ENCODE measurements at places on chromosomes 7 and 10.

GRCh38 chr10:62851442-62851841 is 35.3 kb upstream of the EGR2 start:
- DNase-seq, result no peak

DNA sequence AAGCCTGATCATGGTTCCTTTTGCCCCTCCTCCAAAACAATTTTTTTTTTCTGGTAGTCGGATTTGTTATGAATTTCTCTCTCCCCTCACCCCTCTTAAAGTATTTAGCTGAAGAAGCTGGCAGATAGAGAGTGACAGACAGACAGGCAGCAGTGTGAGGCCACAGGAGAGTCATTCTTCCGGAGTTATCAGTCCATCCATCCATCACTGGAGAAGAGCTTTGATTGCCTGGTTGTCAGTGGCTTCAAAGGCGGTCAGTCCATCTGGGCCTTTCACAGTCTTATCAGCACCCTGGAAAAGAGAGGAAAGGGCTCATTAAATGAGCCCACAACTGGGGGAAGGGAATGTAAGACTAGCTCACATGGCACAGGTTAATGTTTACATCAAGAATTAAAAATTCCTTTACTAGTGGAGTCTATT is 47.4 kb downstream of the MTPN start:
- no peak for DNase-seq

- DNase-seq, result no peak
Measured at GRCh38 chr10:126502441-126502840, 114.2 kb upstream of the ADAM12 start.

DNA sequence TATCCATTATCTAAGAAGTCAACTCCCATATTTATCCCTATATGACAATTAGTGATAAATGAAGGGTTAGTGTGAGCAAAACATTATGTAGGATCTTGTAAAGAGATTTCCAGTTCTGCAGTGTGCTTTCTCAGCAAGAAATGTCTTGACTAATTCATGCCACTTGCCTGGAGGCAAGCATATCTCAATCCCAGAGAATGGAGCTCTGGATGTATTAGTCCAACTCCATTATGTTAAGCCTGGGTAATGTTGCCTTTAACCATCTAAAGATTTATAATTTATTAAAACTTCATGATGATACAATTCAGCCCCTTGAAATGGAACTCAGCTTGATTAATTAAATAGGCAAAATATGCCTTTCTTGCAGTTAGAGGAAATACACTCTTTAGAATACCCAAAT is 1079.9 kb upstream of the LRRTM3 start:
- DNase-seq, result no peak

DNA sequence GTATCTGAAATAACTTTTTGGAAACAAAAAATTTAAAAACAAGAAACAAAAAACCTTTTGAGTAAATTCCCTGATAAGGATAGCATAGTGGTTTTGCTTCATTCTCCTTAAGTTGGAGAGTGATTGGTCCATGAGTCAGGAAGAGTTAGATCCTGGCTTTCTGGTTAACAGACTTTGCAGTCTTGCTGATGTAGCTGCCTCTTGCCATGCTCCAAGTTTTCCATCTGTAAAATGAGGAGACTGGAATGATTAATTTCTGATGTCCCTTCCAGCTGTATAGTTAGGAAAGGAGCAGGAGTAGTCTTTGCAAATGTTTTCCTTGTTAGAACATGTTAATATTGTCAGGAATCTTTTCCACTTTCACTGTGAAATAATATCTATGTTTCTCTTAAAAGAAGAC is 266.6 kb downstream of the DNAJB9 start:
- no peak for DNase-seq

GRCh38 chr7:39248692-39249090 is 271.0 kb downstream of the POU6F2 start:
- DNase-seq, result no peak

GRCh38 chr10:121574519-121575166 is 23.6 kb downstream of the FGFR2 start:
- DNase-seq, result no peak

GRCh38 chr7:94556028-94556427 is 46.4 kb downstream of the CASD1 start:
- no peak for DNase-seq

GRCh38 chr7:132249256-132249971 is 326.9 kb downstream of the PLXNA4 start:
- no peak for DNase-seq

GRCh38 chr10:51288511-51288910 is 214.2 kb downstream of the PRKG1 start:
- no peak for DNase-seq

DNA sequence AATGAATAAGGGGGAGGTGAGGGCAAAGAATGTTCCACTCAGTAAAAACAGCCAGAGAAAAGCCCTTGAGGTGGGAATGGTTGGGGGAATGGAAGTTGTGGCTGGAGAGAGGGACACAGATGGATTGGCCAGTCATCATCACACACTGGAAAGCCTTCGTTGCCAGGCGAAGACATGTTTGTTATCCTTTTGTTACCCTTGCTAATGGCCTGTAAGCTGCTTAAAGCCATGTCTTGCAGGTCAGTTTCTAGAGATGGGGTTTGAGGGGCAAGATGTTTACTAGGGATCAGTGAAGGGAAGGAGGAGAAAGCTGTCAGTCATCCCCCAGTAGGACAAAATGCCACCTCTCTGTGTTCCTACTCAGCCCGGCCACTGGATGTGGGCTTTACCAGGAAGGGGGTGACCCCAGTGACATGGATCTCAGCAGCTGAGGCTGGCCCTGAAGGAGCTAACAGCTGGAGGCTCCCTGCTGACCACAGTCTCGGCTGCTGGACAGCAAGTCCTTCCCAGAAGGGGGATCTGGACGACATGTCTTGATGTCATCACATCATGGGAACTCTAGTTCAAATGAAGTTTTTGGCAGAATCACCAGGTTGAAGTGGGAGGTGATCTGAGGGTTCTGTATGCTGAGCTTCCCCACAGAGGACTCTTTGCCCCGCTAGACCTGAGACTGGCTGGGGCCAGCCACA is 66.2 kb downstream of the TBXAS1 start:
- no peak for DNase-seq

GRCh38 chr10:106044503-106044902 is 1120.0 kb downstream of the SORCS1 start:
- DNase-seq, result no peak

DNA sequence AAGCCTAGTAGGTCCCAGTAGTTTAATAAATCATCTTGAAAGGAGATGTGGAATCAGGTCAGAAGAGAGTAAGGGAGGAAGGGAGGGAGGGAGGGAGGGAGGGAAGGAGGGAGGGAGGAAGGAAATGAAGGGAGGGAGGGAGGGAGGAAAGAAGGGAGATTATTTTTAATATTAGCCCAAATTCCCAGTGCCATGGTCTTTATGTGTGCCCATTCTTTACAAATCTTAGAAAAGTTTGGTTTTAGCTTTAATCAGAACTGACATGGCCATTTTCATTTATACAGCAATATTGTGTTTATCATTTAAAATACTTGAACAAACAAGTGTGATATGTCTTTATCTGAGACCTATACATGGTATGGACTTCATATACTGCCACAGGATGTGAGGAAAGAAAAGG is 86.8 kb downstream of the GAD2 start:
- no peak for DNase-seq

- no peak for DNase-seq
Measured at GRCh38 chr10:110608087-110608486, 36.0 kb upstream of the RBM20 start.

DNA sequence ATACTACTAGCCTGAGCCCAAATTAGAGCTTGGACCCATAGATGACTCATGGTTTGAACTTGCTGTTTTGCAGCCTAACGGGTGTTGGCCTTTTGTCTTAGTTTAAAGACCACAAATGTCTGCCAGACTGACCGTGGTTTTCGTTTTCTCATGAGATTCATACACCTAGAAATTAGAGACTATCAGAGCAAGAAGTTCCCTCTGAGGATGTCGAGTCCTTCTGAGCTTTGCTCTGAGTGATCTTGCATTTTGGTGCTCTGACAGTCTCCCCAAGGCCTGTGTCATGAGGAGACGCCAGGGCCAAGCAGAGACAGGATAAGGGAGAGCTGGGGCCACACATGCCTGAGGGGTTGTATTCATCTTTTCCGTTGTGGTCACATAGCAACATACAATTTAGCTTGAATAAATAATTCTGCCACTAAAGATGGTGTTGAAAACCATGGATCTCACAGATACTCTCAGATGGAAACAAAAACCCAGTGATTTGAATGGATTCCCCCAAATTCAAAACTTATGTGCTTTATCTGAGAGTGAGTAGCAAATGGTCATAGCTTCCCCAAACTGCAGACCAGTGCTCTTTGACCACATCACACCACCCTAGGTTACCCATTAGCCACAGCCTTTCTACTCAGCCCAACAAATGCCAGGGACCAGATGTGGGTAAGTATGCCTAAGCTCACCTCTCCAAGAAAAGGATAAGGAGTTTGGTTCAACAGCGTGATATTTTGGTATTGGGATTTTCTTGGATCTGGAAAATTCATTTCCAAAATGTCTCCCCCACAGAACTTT is 762.0 kb upstream of the IGFBP3 start:
- DNase-seq, result no peak

- DNase-seq, result no peak
Measured at GRCh38 chr10:51090190-51090589, 15.9 kb downstream of the PRKG1 start.

GRCh38 chr7:71491336-71491735 is 359.4 kb downstream of the GALNT17 start:
- no peak for DNase-seq

DNA sequence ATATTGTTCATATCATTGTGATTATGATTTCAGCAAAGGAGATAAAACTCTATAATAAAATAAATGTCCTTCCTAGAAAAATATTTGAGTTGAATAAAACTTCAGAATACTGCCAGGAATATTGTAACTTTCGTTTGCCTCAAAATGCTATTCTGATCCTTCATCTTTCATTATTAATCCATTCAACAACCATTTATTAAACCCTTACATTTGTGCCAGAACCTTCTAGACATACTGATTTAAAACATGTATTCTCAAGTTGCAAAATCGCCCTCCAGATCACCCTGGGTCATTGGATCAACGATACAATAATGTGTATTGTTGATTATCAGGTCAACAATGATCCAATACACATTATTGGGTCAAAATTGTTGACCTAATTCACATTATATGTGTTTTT is 759.8 kb downstream of the CNTNAP2 start:
- DNase-seq, result no peak

- no peak for DNase-seq
Measured at GRCh38 chr10:33428682-33429081, 94.2 kb upstream of the NRP1 start.

- no peak for DNase-seq
Measured at GRCh38 chr10:29470843-29471543, 163.8 kb downstream of the SVIL start.

DNA sequence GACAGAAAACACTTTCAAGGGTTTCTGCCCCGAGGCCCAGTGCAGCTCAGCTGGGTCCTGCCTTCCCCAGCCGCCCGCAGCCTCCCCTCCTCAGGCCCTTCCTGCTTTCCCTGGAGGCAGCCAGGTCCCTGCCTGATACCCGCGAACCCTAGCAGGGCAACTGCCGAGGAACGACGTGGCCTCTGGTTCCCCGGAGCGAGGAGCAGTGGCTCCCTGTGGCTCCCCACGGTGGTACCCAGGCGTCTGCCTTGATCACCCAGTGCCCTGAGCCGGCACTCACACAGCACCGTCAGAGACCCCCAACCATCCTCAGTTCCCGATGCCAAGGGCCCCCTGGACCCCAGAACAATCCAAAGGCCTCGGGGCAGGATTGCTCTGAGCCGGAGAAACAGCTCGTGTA is 58.3 kb downstream of the CFAP46 start:
- DNase-seq, result no peak

- DNase-seq, result no peak
Measured at GRCh38 chr7:37410305-37411229, 38.1 kb downstream of the ELMO1 start.

DNA sequence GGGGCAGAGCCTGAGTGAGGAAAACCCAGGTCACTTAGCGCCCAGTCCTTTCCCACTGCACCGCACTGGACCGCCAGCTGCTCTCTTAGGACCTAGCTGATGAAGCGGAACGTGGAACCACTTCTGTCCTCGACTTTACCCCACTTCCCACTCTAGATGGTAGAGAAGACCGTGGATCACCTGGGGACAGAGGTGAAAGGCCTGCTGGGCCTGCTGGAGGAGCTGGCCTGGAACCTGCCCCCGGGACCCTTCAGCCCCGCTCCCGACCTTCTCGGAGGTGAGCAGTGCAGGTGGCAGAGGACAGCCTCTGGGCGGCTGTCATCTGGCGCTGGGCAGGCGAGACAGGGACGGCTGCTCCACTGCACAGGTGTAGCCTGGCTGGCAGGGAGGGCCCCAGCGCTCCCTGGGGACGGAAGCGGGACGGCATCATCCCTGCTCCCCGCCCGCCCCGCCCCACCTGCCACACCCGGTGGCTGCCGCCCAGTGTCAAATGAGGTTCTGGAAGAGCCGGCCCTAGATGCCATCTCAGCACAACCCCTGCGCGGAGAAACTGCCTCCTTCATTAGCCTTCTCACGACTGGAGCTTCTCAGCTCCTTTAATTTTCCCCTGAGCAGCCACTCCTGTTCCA is 11.7 kb downstream of the PLAC9 start:
- no peak for DNase-seq

DNA sequence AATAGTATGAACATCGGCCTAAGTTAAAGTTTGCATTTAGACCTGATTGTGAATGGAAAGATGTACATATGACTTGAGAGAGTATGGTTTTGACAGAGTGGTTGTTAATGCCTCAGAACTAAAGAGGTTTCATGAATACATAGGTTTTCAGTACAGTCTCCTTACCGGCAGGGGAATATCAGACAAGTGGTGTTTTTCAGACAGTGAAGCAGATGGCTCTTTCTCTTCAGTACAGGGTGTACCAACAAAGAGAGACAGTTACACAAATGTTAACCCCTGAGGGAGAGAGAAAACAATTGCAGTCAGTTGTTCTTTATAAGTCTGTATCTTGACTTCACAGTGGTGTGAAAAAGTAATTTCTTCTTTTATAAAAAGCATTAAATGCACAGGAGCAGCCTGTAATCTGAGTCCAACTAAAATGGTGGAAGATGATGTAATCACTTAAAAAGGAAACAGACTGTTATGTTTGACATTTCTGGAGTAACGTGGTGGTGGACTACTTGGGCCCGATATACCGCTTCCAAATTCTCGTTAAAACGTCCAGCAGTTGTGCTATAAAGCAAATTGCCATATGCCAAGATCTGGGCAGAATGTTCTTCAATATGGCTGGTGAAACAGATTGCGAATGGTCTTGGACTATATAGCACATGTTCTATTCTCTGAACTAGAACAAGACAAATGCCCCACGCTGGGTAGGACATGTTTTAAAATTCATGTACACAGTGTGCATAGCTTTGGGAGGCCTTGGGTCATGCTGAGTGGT is 69.2 kb downstream of the SDK1 start:
- DNase-seq, result no peak

DNA sequence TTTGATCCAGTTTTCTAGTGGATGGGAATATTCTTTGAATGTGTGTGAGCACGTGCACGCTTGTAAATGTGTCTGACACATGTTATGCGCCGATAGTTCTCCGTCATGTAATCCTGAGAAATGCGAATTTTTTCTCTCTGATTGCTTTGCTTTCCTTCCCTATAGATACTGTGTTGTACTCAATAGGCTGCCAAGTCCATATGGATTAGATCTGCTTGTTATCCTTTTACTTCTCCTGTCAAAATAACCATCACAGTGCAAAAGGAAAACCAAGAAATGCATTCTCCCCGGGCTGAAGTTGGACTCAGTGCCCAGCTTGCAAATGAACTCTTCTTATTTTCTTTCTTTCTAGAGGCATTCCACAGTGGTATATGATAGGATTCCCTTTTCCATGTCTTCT is 131.9 kb downstream of the KIAA1217 start:
- no peak for DNase-seq

GRCh38 chr7:134444198-134444960 is 14.5 kb downstream of the AKR1B1 start:
- DNase-seq, result no peak

GRCh38 chr10:125201108-125201524 is 40.8 kb upstream of the CTBP2 start:
- DNase-seq, result no peak
